SK-N-SH (cell line): ENCODE measurements at places on chromosomes 12 and 14.

DNA sequence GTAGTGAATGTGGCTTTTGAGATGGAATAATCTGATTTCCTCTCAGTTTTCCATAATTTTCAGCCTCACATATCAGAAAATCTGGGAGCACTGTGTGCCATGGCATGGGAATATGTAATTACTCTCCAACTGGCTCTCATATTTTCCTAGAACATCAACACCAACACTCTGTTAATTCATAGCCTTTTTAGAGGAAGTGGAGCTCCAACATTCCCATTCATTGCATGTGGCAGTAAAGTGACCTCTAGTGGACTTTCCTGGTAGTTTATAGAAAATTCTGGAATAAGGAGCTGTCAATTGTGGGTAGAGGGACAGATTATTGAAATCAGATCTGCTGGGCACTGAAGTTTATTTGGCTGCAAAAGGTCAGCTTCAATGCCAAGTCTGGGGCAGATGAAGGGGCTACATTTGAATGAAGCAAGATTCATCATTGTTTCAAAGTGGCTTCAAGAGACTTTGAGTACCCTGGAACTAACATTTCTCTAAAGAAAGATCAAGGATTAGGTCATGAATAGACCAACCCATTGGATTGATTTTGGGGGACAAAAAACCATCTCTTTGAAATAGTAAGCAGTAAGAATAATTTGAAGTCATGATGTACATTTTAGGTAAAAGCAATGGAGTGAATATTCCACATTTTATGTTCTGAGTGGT lies 23.6 kb upstream of the USP44 start:
- peak; percentile 54 for DNase-seq

GRCh38 chr12:52267266-52267665 lies 7.2 kb upstream of the KRT86 start:
- DNase-seq: no peak

DNA sequence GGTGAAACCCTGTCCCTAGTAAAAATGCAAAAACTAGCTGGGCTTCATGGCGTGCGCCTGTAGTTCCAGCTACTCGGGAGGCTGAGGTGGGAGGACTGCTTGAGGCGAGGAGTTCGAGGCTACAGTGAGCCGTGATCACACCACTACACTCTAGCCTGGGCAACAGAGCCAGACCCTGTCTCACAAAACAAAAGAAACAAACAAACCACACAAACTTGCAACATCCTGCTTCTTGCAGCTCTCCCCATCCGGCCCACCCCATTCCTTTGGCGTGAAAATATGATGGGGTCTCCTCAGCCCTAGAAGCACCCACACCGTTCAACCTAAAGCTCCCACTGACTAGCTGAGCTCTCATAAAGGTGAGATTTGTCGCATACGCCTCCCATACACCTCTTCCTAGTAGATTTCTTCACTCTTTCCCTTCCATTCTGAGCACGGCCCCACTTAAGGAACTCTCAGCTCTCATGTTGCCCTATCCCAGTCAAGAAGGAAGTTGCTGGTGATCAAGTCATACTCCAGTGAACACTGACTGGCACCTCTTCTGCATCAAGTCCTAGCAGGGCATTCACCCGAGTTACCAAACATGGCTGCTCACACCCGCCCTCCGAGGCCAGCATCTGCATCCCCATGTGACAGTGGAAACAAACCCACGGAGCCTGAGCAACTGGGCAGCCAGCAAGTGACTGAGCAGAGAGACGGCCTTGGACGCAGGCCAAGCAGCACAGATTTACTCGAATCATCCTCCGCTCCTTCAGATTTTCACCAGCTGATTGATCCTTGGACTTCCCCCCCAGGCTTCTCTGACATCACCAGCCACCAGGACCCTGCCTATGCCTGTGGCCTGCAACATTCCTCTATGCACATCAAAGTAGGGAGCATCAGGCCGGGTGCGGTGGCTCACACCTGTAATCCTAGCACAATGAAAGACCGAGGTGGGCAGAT lies 18.9 kb upstream of the CD27 start:
- DNase-seq: no peak

DNA sequence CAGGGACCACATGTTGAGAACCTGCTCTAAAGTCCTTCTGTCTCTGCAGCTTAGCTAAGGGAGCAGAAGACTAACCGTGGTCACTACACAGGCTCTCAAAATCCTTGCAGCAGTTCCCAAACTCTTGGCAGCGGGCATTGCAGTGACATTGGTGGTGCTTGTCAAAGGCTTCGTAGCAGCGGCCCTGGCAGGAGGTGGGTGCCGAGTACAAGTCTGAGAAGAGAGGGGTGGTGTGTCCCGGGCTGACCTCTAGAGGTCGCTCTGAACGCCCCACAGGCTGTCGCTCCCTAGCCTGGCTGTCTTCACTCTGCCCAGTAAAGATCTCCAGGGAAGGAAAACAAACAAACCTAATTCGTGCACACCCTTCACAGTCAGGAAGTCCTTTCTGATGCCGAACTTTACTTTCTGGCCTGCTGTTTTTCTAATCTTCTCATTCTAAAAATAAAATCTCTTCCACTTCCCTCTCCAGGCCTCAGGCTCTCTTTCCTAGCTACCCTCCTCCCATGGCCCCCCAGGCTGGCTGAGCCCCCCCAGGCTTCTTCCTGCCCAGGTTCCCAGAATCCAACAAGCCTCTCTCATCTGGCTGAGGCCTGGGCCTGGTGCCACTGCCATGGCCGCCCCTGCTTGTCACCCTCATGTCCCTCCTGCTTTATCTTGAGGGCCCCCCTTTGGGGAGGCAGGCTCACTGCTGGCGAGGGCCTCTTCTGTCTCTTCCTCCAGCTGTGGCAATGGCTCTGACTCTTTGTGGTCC lies 7.7 kb downstream of the ENDOU start:
- DNase-seq: peak; percentile 88

- DNase-seq: no peak
Measured at GRCh38 chr12:122368361-122369073, 54.0 kb downstream of the CLIP1 start.

DNA sequence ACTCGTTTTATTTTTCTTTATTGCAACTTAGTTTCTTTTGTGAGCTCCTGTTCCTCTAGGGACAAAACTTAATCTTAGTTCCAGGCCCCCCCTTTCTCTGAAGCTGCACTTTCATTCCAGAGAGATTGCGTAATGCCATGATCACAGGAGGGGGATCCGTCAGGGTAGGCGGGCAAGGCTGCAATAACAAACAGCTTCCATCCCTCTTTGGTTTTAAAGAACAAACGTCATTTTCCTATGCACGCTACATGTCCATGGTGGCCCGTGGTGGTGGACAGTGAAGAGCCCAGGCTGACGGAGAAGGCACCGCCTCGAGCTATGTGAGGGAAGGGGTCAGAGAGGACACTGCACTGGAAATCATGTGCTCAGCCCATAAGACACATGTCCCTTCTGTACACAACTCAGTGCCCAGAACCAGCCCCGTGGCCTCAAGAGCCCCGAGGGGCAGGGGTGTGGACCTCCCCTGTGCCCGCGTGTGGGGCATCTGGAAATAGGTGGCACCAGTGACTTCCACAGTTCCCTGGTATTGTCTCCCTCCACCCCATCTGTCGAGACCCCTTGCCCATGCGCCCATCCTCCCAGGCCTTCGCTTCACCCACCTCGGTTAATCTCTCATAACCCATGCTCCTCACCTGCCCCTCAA lies 161.4 kb downstream of the ADGRD1 start:
- no peak for DNase-seq

- no peak for DNase-seq
Measured at GRCh38 chr12:112216223-112216622, 90.9 kb downstream of the TRAFD1 start.

DNA sequence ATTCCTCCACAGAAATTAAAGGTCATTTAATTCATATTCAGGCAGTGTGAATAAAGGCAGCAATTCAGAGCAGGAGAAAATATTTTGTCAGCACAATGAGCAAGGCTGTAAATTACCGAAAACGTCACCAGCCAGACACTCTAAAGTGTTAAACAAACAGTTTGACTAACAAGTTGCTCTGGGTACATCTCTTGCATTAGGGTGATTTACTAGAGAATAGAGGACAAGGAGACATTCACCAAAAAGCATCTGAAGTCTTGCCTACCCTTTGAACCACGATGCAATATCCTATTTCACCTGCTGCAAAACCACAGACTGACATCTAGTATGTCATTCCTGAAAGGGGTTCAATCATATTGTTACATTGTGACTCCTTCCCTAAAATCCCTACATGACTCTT lies 27.1 kb upstream of the GPHB5 start:
- no peak for DNase-seq
